ENCODE measurements at places on chromosomes 6 and 20. TPM values are rescaled to one million over a fixed set of nuclear protein-coding genes. Genes with fewer than 3 reads are reported as not detected.
A peak's percentile ranks its signal among the peaks of the same experiment; 100 is the strongest.

DNA sequence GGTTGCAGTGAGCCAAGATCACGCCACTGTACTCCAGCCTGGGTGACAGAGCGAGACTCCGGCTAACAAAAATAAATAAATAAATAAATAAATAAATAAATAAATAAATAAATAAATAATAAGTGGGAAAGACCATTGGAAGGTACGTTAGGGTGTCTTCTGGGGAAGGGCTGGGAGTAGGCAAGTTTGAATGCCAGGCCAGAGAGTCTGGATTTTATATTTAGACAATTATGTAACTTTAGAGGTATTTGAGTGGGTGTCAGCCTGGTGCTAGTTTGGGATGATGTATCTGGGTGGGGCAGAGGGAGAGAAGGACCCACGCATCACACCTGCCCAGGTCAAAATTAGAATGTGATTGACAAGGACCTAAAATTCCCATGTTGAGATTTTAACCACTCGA is 108.5 kb upstream of the PRND start:
- no peak overlapping the region for H3K4me3 ChIP-seq
- H3K27me3 ChIP-seq: no peaks in the 10 kb centered on the region
- DNase-seq: no peak
- H3K4me1 ChIP-seq: no peaks in the 10 kb centered on the region
- H3K27ac ChIP-seq: no peak overlapping the region

GRCh38 chr6:31728767-31729514 is at the start of gene DDAH2:
Gene DDAH2 (minus strand): TSS chr6:31729299. CDS start chr6:31729161, 138 bp downstream.
- H3K36me3 ChIP-seq: peaks cover 14% of the 10 kb centered on the region
- H3K4me1 ChIP-seq: peaks cover 13% of the 10 kb centered on the region
- peak within 1 kb of the TSS; percentile 96 for H3K27ac ChIP-seq

- no peak for DNase-seq
- H3K36me3 ChIP-seq: no peaks in the 10 kb centered on the region
- no peak overlapping the region for H3K27ac ChIP-seq
- no peaks in the 10 kb centered on the region for H3K27me3 ChIP-seq
- no peak overlapping the region for H3K4me3 ChIP-seq
These were observed 292.1 kb downstream of the LAMA2 start for GRCh38 chr6:129175066-129175465.

DNA sequence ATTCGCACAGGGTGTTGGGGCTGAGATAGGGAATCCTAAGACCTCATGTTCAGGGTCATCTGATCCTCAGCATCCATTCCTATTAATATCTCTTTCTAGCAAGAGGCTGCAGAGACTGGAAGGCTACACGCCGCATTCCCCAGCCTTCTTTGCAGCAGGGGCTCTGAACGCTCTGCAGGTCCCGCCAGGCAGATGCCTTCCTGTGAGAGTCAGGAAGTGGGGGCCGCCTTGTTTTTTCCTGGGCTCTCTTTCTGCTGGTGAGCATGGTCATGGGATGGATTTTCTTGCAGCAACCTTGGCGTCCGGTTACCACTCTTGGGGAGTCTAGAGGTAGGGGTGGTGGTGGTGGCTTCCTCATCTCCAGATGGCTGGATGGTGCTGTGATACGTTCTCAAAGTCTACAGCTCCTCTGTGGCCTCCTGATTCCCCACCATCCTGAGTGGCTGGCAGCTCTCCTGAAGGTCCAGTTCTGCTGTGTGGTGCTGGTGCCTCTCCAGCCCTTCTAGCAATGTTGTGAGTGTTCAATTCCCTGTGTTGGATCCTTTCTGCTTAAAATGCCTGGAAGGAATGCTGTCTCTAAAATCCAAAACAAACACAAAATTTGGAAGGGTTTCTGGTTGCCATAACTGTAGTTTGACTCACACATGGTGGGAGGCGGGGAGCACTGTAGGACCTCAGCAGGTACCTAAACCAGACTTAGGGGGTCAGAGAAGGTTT is 111.9 kb downstream of the CEBPB start:
- H3K27ac ChIP-seq: peak overlapping the region; percentile 77
- no peaks in the 10 kb centered on the region for H3K27me3 ChIP-seq
- no peak for DNase-seq
- no peaks in the 10 kb centered on the region for H3K36me3 ChIP-seq
- peaks cover 13% of the 10 kb centered on the region for H3K4me1 ChIP-seq

- no peak overlapping the region for H3K4me3 ChIP-seq
- no peaks in the 10 kb centered on the region for H3K36me3 ChIP-seq
These were observed 19.5 kb downstream of the LRRC1 start for GRCh38 chr6:53814353-53814752.

The ADRM1 gene
- 109 TPM for total RNA-seq

DNA sequence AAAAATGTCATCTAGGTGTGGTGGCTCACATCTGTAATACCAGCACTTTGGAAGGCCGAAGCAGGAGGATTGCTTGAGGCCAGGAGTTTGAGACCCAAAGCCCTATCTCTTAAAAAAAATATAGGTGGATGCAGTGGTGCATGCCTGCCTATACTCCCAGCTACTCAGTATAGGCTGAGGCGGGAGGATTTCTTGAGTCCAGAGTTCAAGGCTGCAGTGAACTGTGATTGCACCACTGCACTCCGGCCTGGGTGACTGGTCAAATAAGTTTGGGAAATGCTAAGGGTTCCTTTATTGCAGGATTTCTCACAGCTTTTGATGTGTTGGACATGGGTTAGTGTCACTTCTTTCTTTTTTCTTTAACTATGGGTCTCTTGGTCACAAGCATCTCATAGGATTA is 261.3 kb downstream of the PLCB1 start:
- H3K4me1 ChIP-seq: no peaks in the 10 kb centered on the region
- H3K4me3 ChIP-seq: no peak overlapping the region
- no peak overlapping the region for H3K27ac ChIP-seq
- no peaks in the 10 kb centered on the region for H3K27me3 ChIP-seq

DNA sequence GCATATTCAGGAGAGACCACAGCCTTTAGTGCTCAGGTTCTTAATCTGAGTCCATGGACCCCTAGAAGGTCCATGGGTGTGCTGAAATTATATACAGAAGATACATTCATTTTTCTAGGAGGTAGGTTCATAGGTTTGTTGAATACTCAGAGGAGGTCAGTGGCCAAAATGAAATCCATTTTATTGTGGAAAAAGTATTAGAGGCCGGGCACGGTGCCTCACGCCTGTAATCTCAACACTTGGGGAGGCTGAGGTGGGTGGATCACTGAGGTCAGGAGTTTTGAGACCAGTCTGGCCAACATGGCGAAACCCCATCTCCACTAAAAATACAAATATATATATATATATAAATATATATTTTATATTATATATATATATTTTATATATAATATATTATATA is 9.0 kb upstream of the UST start:
- H3K27me3 ChIP-seq: no peaks in the 10 kb centered on the region
- H3K36me3 ChIP-seq: no peaks in the 10 kb centered on the region

- H3K27me3 ChIP-seq: no peaks in the 10 kb centered on the region
- no peak overlapping the region for H3K4me3 ChIP-seq
- no peaks in the 10 kb centered on the region for H3K36me3 ChIP-seq
- H3K4me1 ChIP-seq: no peaks in the 10 kb centered on the region
- no peak for DNase-seq
These were observed 17.0 kb upstream of the CST3 start for GRCh38 chr20:23654717-23655116.

DNA sequence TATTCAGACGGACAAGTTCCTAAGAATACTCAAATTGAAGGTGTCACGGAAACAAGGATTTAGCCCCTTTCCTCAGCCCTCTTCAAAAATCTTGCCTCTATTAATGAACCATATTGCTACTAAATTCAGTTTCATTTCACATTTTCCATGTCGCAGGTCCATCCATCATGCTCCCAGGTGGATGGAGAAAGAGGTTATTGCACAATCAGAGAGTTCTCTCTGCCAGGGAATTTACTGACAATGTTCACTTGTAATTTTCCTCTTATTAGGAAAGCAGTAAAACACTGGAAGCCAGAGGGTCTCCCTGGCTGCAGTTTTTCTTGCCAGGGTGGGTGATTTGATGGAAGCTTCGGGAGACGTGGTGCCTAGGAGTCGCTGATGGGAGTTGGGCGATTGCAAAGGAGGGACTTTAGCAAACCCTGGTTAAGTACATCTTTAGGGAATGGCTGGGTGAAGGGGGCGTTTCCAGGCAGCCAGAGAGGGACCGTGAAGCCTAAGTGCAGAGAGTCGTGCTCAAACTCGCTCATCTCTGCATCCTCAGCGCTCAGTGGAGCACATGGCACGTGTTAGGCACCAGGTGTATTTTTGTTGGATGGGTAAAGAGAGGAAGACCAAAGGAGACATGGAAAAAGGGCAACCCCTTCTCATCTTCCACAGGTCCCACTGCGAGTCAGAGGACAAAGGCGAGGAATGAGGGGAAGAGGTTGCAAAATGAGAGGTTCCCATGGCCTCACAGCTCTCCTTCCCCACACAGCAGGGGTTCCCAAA is 321.9 kb upstream of the CDH4 start:
- H3K36me3 ChIP-seq: no peaks in the 10 kb centered on the region
- no peaks in the 10 kb centered on the region for H3K4me1 ChIP-seq
- no peaks in the 10 kb centered on the region for H3K27me3 ChIP-seq
- no peak overlapping the region for H3K4me3 ChIP-seq
- H3K27ac ChIP-seq: no peak overlapping the region
- DNase-seq: no peak

GRCh38 chr6:37695857-37696219 is 1.8 kb downstream of the MDGA1 start:
- peak overlapping the region; percentile 65 for H3K4me3 ChIP-seq
- H3K4me1 ChIP-seq: peaks cover 7% of the 10 kb centered on the region
- H3K27ac ChIP-seq: no peak overlapping the region
- no peak for DNase-seq

The SPTLC3 gene
- total RNA-seq: 12.5 TPM

- no peak overlapping the region for H3K4me3 ChIP-seq
- DNase-seq: no peak
- no peak overlapping the region for H3K27ac ChIP-seq
- no peaks in the 10 kb centered on the region for H3K36me3 ChIP-seq
These were observed 27.9 kb downstream of the KAT14 start for GRCh38 chr20:18165553-18165952.

DNA sequence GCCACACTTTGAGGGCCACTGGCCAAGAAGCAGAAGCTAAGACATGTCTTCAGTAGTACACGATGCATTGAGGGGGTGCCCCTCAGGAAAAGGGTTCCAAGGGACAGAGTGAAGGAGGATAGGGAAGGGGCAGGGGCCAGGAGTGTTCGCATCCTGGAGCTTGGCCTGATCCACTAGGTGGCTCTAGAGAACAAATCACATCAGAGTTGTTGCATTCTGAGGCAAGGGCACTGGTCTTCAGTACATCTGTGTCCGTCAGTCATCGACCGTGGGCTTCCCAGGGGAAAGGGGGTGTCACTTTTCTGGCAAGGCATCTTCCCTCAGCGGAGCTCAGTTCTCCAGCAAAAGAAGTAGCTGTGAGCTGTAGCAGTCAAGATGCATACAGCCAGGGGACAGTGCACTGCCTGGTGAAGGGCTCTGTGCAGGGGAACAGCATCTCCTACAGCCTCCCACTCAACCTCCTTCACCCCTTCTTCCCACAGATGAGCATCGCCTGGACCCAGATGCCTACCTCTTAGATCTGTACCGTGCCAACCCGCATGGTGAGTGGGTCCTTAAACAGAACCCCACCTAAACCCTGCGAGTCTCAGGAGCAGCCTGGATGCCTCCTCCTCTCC is 47.8 kb downstream of the ARHGAP40 start:
- no peak for DNase-seq
- H3K27ac ChIP-seq: no peak overlapping the region
- peaks cover 8% of the 10 kb centered on the region for H3K27me3 ChIP-seq
- no peak overlapping the region for H3K4me3 ChIP-seq
- no peaks in the 10 kb centered on the region for H3K4me1 ChIP-seq
- H3K36me3 ChIP-seq: no peaks in the 10 kb centered on the region

DNA sequence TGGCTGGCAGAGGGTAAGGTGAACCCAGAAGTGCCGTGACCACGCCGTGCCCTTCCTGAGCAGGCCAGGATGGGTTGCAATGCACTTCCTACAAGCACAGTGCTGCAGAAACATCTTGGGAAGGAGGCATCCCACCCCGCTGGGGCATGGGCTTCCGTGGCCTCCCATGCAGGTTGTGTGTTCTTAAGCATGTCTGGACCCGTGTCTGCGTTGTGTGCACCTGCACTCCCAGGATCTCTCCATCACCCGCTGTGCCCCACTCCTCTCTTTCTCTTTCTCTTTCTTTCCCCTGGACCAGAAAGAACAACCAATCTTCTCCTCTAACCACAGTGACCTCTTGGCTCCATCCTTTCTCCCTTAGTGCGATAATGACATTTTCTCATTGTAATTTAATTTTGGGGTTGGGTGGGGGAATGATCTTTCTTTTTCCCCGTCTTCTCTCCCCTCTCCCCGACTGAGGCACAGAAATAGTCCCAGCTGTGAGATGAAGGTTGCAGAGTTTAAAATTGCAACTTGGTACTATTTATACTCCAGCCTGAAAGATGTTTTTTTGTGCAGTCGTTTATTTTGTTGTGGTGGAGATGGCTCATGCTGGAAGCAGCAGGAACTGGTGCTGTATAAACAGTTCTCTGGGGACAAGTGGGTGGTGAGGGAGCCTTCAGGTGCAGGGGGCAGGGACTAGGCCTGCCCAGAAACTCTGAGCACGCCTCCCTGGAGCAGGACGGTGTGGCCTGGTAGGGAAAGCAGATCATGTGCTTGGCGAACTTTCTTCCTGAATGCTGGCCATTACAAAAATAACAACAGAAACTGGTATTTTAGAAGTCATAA is 20.5 kb downstream of the BCAS4 start:
- H3K4me1 ChIP-seq: no peaks in the 10 kb centered on the region
- DNase-seq: no peak
- H3K4me3 ChIP-seq: no peak overlapping the region
- no peaks in the 10 kb centered on the region for H3K36me3 ChIP-seq
- no peaks in the 10 kb centered on the region for H3K27me3 ChIP-seq
- H3K27ac ChIP-seq: no peak overlapping the region

DNA sequence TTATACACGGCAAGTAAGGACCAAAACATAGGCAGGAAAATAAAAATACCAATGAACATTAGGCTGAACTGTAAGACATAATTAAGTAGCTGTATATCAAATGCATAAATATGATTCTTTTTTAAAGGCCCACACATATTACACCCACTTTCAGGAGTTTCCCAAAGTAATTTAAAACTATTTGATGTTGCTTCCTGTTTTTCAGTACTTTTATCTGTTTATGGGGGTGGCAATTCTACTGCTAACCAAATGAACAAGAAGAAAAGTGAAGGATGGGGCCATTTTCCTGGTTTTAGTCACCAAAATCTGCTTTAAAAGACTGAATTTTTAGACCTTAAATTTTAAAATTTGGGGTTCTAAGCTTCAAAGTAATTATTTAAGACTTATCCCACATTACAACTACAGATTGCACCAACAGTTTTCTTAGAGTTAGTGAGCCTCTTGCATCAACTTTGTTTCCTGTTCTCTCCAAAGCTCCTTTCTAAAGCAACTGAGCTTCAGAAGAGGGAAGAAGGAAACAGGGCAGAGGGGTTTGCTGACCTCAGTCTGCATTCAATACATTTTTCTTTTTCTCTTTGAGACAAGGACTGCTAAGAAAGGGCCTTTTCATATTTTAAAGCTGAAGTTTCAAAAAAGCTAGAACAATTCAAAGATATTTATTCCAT is 191.0 kb downstream of the BACH2 start:
- no peak for DNase-seq
- H3K27ac ChIP-seq: no peak overlapping the region
- H3K4me1 ChIP-seq: peaks cover 7% of the 10 kb centered on the region
- H3K4me3 ChIP-seq: no peak overlapping the region

Data from colonic mucosa (tissue), 4 donors.